ENCODE measurements at places on chromosomes 13 and 19.
A peak's percentile ranks its signal among the peaks of the same experiment; 100 is the strongest.

DNA sequence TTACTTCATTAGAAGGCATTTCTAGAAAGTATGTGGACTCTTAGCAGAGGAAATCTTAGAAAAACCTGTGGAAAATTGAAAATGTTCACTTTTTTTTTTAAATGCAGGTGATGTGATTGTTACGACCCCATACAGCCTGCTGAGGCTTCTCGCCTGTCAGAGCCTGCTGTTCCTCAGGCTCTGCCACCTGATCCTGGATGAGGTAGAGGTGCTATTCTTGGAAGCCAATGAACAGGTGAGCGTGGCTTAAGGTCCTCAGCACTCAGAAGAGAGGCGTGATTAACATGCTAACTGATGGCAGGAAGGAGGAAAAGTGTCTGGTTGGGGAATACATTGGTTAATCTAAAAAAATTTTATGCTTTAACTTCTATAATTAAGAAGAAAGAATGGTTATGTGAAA is 71.4 kb downstream of the SLC7A9 start:
- no peak for DNase-seq

DNA sequence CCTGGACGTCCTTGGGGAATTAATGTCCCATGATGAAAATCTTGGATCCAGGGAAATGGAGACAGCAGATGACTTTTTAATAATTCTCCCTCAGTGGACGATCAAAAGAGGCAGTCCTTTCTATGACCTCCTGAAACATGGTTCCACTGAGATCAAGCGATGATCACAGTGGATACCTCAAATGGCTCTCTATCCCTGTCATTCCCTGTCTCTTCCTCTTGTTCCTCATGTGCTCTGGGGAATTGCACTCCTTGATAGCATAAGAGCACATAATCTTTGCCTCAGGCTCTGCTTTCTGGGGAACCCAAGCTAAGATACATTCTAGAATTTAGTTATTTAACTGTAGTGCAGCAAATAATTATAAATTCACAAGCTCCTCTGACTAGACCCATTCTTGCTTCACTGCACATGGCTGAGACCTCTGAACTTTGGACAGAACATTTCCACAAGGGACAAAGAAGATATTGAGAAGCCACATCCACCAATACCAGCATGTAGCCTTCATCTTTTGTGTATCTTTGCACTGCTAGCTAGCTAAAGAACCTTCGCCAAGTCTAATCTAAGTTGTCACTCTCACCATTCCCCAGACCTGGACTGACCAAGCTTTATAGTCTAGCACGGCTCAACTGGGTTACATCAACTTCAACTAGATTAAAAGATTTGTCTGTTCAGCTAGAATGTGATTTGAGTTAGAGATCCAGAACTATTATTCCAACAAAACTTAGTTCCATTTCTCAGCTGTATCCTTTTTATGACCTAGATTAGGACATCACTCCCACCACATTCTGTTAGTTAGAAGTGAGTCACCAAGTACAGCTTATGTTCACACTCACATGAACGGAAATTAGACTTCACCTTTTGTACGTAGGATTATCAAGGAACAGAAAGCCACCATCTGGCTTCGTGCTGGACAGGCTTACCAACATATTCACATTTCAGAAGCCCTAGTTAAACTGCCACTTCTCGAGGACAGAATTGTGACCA is 142.7 kb downstream of the SUCLA2 start:
- DNase-seq = no peak

GRCh38 chr13:21330126-21330861 is 128.8 kb downstream of the ZDHHC20 start:
- no peak for DNase-seq

DNA sequence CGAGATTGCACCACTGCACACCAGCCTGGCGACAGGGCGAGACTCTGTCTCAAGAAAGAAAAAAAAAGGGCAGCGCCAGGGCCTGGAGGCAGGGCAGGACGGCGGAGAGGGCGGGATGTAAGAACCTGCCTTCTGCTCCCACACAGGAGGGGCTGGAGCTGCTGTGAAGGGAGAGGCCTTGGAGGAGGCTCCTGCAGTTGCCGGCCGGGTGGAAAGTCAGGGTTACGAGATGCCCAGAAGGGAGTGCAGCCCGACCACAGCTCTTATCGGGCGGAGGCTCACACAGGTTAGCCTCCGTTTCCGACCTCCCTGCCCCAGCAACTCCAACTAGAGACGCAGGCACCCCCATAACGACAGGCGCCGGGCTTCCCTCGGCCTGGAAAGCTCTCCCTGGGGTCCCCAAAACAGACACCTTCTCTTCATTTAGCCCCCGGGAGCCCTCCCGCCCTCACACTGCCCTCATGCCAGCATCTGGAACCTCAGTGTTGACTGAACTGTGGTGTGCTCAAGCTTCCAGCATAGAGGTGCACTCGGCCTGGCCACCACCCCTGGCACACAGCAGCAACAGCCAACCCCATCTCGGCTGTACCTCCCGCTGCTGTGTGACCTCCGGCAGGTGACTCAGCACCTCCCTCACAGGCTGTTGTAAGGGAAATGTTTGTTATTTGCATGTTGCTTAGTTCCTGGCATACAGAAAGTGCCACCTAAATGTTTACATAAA is 1.4 kb downstream of the PLPP2 start:
- DNase-seq = no peak

- DNase-seq = no peak
Measured at GRCh38 chr13:45510672-45511071, 45.9 kb downstream of the COG3 start.

GRCh38 chr13:113489549-113490495 is 689 bp downstream of the DCUN1D2 start:
- peak; percentile 14 for DNase-seq

DNA sequence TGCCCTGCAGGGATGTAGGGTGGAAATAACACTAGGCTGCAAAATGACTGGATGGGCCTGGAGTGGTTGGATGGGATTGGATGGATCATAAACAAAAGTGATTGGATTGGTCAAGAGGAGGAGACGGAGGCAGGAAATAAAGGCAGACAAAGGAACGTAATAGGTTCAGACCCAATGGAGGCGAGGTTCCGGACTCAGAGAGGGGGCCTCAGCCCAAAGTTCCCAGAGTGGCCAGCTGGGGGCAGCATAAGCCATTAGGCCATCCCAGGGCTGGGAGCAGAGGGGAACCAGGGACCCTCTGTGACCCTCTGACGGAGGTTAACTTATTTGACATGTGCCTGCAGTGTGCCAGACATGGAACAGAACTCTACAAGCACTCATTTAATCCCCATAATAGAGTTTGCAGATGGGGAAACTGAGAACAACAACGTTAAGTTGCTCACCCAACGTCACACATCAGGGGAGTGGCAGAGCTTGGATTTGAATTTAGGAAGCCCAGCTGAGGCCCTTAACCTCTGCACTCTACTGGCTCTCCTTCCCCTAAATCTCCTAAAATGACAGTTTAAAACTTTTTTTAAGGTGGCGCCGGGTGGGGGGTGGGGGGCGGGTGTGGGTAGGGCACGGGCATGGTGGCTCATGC is 15.3 kb upstream of the MAP1S start:
- DNase-seq = peak; percentile 38

DNA sequence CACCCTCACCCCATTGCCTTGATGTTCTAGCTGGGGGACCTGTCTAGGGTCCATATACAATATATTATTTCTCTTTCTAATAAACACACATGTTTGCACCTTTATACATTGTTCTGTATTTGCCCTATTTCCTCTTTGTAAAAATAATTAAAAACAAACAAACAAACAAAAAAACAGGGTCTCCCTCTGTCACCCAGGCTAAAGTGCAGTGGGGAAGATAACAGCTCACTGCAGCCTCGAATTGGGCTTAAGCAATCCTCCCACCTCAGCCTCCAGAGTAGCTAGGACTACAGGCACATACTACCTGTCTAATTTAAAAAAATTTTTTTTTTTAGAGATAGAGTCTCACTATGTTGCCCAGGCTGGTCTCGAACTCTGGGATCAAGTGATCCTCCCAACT is 5.9 kb upstream of the FBN3 start:
- no peak for DNase-seq

DNA sequence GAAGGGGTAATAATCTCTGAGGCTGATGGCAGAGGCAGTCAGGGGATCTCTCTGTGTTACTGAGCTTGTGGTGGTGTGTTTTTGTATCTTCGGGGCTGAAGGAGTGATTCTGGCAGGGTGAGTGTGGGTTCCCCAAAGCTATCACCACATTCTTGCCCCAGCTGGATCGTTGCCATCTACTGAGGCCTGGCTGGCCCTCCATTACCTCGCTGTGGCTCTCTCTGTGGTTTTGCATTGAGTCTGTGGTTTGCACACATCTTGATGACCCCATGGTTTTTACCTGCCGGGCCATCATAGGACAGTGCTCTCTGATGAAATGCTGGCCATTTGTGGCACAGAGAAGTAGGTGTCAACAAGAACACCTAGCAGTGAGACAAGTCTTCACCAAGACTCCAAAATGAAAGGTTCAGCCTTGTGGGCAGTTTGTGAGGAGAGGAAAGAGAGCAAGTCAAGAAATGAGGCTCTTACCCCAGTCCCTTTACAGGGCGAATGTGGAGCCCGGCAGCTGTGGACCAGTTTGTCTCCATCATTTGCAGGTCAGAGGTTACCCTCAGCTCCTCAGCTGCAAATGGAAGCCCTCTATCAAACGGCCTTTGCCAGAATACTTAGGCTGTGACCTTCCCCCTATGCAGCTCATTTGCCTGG is 69.0 kb upstream of the NPAS1 start:
- no peak for DNase-seq

DNA sequence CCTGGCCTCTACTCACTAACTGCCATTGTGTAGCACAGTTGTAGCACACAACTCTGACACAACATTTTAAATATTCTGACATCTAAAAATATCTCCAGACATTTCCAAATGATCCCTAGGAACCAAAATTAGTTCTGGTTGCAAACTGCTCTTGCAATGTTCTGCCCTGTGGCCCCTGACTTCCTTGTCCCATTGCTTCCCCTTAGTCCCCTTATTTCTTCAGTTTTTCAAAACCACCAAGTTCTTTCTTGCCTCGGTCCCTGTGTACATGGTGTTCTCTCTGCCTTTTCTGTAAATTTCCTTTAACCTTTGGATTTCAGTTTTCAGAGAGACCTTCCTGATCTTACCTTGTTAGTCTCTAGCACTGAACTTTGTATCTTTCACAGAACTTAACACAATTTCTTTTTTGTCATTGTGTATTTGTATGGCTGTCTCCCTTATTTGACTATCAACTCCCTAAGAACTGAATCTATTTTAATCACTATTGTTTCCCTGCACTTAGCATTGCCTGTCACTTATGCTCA is 87.6 kb upstream of the MLNR start:
- no peak for DNase-seq

GRCh38 chr19:3216874-3217273 is 7.6 kb upstream of the CELF5 start:
- no peak for DNase-seq

All from stimulated activated CD8-positive, alpha-beta memory T cell treated with anti-CD3 and anti-CD28 coated beads, Interleukin-15, amount 100 ng/mL, for 48 hours (primary cell).